Stimulated activated CD8-positive, alpha-beta memory T cell treated with anti-CD3 and anti-CD28 coated beads, Interleukin-7, amount 100 ng/mL, for 1 hour (primary cell): ENCODE measurements at places on chromosomes 2 and 18.

DNA sequence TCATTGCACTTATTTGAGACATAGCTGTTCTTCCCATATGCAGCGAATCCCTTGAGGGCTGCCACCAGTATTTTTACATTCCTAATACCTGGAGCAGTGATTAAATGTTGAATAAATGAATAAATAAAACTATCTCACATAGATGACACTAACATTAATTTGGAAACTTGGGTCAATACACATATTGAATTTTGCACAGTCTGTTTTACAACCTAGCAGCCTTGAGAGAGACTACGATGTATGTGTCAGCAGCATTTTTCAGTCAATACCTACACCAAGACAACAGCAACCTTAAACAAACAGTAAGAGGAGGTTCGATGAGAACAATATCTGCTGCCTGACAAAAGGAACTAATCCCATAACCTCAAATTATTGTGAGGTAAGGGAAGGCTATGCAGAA lies 53.4 kb downstream of the NBAS start:
- DNase-seq = no peak

DNA sequence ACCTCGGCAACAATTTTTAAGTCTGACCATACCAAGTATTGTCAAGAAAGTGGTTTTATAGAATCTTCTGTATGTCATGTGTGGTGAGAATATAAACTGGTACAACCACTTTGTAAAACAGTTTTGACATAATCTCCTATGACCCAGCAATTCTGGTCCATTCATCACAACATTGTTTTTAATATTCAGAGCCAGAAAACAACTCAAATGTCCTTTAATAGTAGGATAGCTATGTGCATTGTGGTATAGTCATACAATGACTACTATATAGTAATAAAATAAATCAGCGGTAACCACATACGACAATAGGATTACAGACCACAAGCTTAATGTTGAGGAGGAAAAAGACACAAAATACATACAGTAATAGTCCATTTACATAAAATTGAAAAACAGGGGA lies 175.2 kb upstream of the SPATS2L start:
- DNase-seq = no peak

DNA sequence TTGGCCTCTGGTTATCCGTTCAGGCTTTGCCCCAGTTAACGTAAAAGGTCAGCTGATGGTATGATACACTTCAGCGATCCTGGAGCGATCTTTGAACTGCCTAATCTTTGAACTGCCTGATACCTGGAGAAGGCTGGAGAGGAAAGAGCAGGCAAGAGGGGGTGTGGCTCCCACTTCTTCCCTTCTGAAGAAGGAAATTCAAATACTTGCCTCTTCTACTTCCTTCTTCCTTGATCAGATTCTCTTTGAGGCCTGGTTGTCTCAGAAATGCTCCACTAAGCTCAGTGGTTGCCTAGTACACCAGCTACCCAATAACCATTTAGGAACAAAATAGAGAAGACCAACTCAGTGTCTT lies 619 bp downstream of the GALM start:
- DNase-seq = no peak

GRCh38 chr18:3653851-3654441 lies 204.0 kb downstream of the TGIF1 start:
- DNase-seq = no peak

GRCh38 chr18:7661207-7661606 lies 94.1 kb downstream of the PTPRM start:
- no peak for DNase-seq

DNA sequence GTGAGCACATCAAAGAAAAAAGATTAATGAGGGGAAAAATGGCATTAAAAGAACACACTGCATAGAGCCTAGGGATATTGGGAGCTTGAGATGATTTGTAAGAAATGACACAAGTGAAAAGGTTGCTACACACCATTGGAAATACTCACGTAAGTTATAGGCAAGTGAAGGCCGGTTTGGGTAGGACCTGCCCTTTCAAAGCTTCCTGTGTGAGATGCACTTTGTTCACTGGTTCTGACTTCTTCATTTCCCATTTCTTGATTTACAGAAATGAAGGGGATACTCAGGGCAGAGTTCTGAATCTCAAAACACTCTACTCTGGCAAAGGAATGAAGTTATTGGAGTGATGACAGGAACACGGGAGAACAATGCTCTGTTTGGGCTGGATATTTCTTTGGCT lies at the start of gene IL18RAP:
IL18RAP (plus strand) TSS at position 251 of the 400 bp plus-strand sequence; CDS start at position 369, 118 bp downstream.
- DNase-seq = no peak

DNA sequence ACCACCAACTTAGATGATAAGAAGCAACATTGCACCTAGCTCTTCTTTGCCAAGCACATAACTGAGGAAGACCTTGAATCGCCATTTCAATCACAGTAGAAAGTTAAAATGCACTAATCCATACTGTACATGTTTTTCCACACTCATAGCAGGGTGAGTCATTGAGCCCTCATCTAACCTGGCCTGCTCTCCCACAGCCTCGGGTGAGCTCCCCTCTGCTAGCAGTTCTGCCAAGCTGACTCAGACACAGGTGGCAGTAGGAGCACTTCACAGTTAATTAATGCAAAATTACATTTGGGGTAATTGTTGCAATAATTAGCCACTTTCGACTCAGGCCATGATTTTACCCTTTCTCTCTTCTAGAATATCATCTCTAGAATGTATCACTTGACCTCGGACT lies 1632.8 kb upstream of the CELF4 start:
- DNase-seq = no peak

DNA sequence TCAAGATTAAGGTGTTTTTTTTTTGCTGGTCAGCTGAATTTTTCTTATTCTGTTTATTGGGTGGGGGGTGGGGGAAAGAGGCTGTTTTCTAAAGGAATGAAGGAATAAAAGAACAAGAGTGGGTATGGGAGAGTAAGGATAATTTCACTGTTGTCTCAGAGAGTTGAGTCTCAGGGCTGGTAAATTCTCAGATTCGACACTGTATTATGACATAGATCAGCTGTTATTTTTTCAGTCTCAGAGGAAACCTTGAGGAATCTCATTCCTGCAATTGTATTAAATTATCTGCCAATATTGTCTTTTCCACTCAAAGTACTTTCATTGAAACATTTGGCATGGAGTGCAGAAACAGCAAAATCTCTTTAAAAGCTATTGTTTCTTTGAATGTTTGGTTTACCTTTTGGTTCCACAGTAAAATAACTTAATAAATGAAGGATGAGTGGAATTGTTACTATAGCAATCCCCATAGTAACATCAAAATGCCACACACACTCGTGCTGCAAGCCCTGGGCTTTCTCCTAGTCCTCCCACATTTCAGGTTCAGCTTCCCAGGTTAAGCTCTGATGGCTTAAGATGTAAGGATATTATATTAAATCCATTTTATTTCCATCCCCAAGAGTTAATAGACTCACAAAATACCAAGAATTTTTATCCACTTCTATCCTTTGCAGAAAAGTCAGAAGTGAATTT lies 478.7 kb upstream of the TCF4 start:
- DNase-seq = no peak

- DNase-seq = no peak
Measured at GRCh38 chr2:240814280-240814679, 5.7 kb downstream of the KIF1A start.

GRCh38 chr2:209062210-209062609 lies 361.6 kb upstream of the MAP2 start:
- DNase-seq = no peak

GRCh38 chr2:31235504-31235902 lies 1.6 kb downstream of the EHD3 start:
- no peak for DNase-seq

DNA sequence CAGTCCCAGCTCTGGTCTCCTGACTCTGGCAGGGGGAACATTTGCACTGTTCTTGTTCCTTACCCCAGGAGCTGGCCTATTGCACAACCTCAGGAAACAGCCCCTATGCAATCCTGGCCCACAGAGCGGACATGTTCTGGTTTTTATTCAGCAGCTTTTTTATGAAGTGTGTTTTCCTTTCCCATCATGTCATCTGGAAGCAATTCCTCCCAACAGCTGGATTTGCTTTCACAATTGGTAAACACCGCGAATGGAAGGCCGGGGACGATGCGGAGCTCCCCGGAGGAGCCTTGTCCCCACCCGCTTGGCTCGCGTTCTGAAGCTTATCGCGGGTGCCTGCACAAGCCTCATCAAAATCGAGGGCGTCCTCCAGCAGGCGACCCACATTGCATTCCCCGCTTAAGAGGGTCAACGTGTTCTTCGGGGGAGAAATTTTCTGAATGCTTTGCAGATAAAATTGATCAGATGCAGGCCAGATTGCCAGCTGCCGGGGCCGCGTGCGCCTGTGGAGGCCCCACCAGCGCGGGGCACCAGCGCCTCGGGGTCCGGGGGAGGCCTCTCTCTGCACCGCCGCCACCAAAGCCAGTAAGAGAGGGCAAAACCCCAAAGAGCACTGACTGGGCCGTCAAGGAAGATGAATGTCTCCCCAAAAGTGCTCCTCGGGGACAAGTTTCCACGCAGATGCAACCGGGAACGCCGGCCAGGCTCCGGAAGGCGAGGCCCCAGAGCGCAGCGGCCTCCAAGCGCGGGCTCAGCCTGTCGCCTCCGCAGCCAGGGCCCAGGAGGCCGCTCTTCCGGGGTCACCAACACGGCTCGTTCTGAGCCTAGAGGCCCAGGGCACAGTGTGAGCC lies 60.3 kb upstream of the SP3 start:
- no peak for DNase-seq

- no peak for DNase-seq
Measured at GRCh38 chr2:109087055-109087663, 41.8 kb upstream of the SH3RF3 start.

DNA sequence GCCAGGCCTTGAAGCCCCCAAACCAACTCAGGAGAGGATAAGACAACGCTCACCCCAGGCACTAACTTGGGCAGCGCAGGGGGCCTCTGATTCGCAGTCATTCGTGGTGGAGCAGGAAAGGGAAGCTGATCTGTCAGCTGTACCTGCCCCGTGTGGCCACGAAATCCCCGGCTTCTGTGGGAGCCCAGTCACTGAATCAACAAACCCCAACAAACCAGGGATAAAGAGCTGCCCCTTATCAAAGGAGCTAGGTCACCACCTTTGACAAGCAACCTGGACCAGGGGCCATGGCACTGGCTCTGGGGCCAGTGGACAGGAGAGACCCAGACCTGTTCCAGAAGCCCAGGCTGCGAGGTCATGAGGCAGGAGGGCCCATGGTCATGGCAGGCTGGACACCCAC lies 14.5 kb downstream of the SDC1 start:
- no peak for DNase-seq

GRCh38 chr2:237701859-237702390 lies 74.5 kb downstream of the LRRFIP1 start:
- no peak for DNase-seq

DNA sequence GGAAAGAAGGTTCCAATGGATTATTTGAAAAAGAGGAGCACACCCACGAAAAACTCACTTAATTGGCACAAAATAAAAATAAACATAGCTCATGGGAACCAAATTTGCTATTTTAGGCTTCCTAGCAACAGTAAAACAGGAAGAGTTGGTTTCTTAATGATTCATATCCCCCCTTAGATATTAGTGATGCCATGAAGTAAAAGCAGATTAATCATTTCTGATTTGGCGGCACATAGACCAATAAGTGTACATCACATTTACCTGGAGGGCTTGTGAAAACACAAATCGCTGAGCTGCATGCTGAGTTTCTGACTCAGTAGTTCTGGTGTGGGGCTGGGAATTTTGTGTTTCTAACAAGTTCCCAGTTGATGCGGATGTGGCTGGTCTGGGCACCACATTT lies 260.4 kb downstream of the SLC4A3 start:
- DNase-seq = no peak

DNA sequence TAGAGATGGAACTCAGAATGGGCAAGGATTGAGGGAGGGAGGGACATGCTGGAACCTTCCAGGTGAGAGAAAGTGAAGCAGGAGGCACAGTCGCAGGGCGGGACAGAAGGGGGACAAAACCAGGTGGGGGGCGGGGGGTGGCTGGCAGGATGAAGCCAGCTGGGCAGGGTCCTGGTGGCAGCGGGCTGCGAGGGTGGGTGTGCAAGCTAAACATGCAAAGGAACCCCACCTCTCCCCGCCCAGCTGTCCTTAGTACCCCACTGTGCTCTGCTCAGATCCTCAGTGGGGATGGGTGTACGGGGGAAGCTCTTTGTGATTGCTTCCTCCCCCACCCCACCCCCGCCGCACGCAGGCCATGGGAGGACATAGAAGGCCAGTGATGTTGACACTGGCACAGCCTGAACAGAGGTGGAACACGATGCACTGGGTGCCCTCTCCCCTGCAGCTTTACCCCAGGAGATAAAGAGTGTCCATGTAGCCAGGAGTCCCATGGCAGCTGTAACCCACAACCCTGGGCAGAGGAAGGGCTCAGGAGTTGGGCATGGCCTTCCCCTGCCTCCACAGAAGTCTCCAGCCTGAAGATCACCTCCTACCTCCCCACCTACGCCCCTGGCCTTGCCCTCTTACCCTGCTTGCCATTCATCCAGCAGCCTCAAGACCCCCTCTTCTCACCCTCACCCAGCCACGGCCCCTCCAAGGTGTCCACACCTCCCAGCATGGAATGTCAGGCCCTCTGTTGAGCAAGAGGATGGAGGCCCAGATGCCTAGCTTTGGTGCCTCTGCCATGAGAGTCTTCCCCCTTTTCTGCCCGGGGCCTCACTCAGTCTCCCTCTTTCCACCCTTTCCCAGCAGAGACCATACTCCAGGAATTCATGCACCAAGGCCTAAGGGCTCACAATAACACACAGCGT lies 206.6 kb downstream of the ZBTB7C start:
- no peak for DNase-seq

DNA sequence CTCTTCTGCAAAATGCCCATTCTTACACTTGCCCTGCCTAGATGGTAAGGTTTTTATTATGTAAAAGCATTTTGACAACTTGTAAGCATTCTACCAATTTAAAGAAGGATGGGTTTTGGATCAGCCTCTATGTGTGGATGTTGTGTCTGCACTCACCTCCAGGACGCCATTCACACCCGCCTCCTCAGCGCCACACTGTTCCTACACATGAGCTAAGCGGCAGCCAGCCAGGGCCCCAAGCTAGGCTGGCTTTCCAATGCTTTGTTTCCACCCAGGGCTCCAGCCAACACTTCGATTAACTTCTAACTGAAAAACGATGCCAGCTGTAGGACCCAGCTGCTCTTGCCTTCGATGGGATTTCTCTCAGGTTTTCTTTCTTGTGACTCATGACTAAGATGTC lies 73.3 kb upstream of the FZD7 start:
- DNase-seq = no peak

DNA sequence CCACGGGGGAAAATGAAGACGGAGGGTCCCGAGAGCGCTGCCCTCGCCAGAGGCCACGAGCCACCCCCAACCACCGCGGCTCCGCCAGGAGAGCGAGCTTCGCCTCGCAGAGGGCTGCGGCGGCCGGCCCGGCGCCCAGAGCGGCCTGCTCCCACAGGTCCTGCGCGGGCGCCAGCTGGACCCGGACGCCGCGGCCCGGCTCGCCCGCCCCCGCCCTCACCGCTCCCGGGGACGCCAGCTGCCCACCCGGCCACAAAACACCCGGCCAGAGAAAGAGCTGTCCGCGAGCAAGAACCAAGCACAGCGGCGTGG lies 709 bp downstream of the PTPN2 start:
- no peak for DNase-seq

GRCh38 chr2:201264472-201265173 lies 4.3 kb downstream of the CASP8 start:
- no peak for DNase-seq

- no peak for DNase-seq
Measured at GRCh38 chr18:11987527-11987926, 6.2 kb downstream of the IMPA2 start.

GRCh38 chr2:26144031-26144430 lies 28.9 kb upstream of the GAREM2 start:
- no peak for DNase-seq
